Stimulated activated CD4-positive, alpha-beta T cell treated with anti-CD3 and anti-CD28 coated beads, Interleukin-4, amount 100 ng/mL, for 48 hours (primary cell): ENCODE measurements at places on chromosomes 16 and 17.

- no peak for DNase-seq
These were observed 95.2 kb upstream of the CCL1 start for GRCh38 chr17:34458266-34458665.

DNA sequence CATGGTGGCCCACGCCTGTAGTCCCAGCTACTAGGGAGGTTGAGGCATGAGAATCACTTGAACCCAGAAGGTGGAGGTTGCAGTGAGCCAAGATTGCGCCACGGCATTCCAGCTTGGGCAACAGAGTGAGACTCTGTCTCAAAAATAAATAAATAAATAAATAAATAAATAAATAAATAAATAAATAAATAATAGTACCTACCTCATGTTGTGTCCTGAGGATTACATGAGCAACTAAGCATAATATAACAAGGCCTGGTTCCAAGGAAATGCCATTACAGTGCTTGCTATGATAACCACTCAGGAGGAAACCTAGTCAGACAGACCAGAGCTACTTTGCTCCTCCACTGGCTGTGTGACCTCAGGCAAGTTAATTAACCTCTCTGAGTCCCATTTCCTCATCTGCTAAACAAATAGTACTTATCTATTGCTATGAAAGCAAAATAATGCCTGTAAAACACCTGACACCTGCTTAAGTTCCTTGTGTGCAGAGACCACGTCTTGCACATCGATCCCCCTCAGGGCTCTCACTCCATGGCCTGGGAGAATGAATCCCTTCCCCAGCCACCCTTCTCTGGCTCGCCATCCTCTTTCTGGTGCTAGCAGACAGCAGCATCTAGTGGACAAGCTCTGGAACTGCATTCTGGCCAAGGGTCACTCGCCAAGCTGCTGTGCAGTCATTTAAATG, 7.5 kb downstream of the EPOP start:
- peak; percentile 39 for DNase-seq

DNA sequence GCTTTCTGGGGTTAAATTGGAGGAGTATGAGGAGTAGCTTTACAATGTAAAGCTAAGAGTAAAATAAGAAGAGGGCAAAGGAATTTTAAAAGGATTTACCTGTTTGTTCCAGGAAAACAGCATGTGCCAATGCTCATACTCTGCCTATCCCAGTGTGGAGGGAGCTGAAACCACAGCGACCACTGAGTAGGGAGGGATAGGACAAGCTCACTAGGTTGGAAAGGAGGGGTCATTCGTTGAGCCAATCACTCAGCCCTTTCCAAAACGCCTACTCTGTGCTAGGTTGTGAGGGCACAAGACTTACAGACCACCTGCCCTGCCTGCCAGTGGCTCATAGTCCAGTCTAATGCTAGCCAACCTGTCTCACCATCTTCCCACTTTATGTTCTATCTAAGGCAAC, 1.1 kb upstream of the DNAJC7 start:
- no peak for DNase-seq

GRCh38 chr17:17886226-17886625, 49.4 kb upstream of the SREBF1 start:
- no peak for DNase-seq

- no peak for DNase-seq
These were observed 121.3 kb downstream of the CDH13 start for GRCh38 chr16:82748026-82748425.

DNA sequence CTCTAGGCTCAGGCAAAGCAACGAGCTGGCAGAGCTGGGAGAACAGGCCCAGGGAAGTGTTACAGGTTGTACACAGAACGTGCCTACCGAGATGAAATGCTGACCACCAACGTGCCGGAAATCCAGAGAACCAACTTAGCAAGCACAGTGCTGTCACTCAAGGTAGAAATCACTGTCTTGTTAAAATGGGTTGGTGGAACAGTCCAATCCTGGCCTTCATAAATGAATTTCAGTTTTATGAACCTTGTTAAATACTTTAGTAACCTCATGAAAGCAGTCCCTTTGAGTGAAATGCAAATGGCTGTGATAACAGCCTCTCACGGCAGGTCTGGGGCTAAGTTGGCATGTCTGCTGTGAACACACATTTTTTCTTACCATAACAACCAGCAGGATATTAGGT, 29.0 kb downstream of the ETV4 start:
- DNase-seq = no peak

DNA sequence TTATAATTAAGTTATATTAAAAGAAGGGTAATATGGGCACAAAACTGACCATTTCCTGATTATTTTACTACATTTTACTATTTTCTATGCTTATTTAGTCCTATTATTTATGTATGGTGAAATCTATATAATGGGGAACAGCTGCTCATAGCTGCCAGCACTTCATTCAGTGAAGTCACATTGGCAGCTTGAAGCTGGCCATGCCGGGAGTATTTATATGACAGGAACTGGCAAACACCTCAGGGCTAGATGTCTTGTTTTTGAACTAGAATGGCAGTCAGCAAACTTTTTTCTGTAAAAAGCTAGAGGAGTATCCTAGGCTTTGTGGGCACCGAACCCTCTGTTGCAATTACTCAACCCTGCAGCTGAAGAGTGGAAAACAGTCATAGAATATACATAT, 104.1 kb downstream of the CDH13 start:
- no peak for DNase-seq

GRCh38 chr17:17836250-17836817, 452 bp downstream of the SREBF1 start:
- DNase-seq = peak; percentile 97

GRCh38 chr16:23999663-24000062, 163.9 kb downstream of the PRKCB start:
- DNase-seq = peak; percentile 45

DNA sequence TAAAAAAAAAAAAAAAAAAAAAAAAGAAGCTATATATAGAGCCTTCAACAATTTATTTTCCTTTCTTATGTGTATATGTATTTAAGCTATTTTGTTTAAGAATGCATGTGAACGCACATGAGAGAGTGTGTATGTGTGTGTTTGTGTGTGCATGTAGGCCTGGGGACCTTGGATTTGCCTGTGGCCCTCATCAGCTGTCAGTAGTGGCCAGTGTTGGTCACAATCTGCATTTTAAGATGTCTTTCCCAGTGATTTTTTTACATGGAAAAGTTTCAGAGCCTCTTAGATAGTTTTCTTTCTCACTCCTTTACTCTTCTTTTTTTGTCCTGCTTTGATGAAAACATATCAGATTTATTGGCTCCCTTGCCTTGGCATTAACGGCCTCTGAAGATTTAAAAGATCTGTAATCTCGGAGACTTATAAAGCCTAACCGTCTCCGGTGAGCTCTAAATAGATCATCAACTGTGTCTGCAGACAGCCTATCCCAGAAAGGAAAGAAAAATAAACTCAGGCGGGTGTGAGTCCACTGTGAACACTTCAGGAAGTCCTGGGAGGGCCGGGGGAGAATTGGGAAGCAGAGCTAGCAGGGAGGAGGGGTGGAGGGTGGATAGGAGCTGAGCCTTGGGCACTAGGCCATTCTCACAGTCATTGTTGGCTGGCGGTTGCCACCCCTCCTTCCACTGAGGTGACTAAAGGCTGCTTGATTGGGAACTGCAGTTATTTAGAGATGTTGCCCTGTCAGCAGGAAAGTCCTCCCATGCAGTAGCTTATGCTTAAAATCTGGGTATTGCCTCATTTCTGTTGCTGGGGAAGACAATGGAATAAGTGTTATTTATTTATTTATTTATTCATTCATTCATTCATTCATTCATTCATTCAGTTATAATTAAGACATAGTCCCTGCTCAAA, 86.8 kb downstream of the WWP2 start:
- DNase-seq = no peak

DNA sequence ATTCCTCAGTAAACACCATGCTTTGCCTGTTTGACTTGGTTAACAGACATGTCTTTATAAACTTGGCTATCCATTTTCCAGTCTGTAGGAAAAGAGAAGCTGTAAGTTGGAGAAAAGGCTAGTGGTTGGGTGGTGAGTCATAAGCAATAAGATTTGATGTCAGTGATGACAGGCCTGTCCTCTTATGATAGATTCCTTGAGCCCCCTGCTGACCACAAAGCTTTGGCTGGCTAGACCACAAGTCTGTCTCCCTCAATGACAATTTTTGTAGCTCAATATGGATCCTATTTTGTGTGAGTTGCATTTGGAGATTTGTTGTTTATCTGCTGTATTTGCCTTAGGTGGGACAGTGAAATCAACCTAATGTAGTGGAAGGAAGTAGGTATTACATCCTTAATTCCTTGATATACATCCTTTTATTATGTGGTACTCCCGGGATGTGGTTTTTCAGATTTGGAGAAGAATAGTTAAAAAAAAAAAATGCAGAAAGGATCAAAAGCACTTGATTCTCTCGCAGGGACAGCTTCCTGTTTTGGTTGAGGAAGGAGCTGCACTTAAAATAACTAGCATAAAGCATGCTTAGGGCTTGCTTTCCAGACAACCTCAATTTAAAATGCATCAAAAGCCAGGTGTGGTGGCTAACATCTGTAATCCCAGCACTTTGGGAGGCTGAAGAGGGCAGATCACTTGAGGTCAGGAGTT, 67.4 kb downstream of the SIAH1 start:
- DNase-seq = no peak

GRCh38 chr16:85900027-85900792, 1.2 kb downstream of the IRF8 start:
- DNase-seq = no peak

- DNase-seq = no peak
These were observed 128.0 kb downstream of the IRF8 start for GRCh38 chr16:86026916-86027315.

DNA sequence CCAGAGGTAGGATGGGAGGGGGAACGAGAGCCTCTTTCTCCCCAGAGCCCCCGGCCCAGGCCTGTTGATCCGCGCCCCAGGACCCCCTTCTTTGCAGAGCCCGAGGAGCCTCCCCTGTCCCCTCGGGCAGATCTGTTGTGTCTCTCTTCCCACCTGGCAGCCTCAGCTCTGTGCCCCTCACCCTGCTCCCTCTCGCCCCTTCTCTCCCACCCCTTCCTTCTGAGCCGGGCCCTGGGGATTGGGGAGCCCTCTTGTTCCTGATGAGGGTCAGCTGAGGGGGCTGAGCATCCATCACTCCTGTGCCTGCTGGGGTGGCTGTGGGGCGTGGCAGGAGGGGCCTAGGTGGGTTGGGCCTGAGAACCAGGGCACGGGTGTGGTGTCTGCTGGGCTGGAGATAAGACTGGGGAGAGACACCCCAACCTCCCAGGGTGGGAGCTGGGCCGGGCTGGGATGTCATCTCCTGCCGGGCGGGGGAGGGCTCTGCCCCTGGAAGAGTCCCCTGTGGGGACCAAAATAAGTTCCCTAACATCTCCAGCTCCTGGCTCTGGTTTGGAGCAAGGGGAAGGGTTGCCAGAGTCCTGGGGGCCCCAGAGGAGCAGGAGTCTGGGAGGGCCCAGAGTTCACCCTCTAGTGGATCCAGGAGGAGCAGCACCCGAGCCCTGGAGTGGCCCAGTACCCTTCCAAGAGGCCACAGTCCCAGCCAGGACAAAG, 65.4 kb downstream of the MRC2 start:
- no peak for DNase-seq

- DNase-seq = peak; percentile 31
These were observed 418 bp downstream of the SOCS3 start for GRCh38 chr17:78359321-78359996.

DNA sequence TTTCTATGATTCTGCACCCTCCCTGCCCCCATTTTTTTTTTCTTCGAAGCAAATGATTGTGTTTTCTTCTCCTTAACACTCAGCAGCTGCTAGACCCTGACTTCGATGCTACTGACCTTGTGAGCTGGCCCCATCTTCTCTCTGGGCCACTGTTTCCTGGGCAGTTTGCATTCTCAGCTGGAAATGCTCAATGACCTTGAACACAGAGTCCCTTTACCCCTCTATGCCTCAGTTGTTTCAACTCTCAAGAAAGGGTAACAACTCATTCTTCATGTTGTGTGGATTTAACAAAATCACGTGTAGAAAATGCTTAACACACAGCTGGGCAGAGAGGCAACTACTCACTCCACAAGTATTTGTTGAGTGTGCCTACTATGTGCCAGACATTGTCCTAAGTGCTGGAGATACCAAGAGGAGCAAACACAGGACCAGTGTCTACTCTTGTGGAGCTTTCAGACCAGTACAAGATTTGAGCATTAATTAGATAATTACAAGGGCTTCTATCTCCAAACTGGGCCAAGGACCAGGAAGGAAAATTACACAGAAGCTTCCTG, 66.2 kb downstream of the IQCK start:
- no peak for DNase-seq

DNA sequence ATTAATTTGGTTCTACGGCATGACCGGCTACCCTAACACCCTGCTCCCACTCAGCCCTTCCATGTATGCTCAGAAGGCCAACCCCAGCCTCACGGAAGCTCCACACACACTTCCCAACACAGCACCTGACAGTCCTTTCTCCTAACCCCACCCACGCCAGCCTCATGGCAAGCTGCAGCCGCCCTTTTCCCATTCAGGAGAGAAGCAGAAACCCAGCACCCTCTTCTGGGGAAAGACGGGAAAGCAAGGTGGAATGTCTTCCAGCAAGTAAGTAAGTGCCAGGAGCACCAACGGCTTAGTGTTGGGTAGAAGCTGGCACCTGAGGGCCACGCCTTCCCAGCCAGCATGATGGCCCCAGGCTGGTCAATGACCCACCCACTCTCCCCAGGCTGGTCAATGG, 32.1 kb downstream of the ABR start:
- DNase-seq = no peak

- no peak for DNase-seq
These were observed 319.9 kb downstream of the GRIN2A start for GRCh38 chr16:9862327-9862726.

- DNase-seq = no peak
These were observed 824 bp upstream of the PSME3 start for GRCh38 chr17:42832213-42832933.

DNA sequence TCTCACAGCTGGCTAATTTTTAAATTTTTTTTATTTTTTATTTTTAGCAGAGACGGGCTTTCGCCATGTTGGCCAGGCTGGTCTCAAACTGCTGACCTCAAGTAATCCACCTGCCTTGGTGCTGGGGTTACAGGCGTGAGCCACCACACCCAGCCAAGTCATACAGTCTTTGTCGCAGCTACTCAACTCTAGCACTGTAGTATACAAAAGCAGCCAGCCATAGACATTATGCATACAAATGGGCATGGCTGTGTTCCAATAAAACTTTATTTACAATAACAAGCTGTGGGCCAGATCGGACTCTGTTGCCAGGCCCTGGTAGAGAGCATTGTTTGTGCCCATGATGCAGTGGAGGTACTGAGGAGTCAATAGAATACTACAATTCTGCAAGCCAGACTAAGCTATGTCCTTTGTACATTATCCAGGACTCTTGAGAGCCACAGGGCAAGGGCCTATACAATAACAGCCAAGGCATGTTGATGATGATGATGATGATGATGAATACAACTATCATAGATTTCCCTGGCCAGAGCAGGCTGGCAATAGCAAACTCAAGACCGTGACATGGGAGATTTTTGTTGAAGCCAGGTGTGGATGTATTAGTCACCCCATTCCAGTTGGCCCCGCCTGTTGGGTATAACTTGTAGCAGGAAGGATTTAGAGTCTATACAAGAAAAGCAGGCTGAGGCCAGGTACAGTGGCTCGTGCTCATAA, 101.8 kb downstream of the MYH11 start:
- no peak for DNase-seq
